ENCODE measurements at places on chromosomes 2 and 18.

DNA sequence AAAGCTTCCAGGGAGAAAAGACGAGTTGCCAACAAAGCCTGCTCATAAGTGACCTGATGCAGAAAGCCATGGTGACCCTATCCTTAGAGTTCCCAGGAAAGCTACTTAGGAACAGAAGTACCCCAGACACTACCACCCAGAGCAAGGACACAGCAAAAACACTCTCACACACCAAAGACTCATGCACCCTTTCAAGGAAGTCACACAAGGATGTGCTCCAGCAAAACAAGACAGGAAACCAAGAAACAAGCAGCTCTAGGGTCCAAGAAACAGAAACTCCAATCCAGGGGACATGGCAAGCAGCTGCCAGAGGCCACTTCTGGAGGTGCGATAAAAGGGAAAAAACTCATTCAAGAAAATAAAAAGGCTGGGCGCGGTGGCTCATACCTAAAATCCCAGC is 5.7 kb downstream of the KIF1A start:
- no peak for DNase-seq

- no peak for DNase-seq
Measured at GRCh38 chr18:79453816-79454735, 58.3 kb downstream of the NFATC1 start.

GRCh38 chr2:154813636-154814035 is 115.1 kb downstream of the KCNJ3 start:
- no peak for DNase-seq

GRCh38 chr2:166539340-166540162 is 45.5 kb upstream of the SCN7A start:
- peak; percentile 64 for DNase-seq

DNA sequence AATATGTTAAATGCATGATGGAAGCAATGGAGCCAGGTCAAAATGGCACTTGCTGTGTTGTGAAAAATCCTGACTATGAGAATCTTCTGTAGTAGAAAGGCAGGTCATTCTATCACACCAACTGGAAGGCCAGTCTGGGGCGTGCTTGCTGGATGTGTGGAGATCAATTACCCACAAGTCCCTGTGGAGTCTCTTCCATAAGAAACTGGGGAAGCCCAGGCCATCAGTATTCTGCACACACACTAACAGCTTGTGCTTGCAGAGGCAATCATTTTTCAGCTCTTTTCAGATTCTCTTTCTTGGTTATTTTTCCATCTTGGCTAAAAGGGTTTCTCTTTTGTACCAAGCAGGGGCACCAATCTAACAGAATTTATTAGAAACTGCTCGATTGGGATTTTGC is 190.8 kb downstream of the SLC8A1 start:
- DNase-seq: no peak

GRCh38 chr18:63255435-63255834 is 64.1 kb downstream of the BCL2 start:
- DNase-seq: peak; percentile 52

DNA sequence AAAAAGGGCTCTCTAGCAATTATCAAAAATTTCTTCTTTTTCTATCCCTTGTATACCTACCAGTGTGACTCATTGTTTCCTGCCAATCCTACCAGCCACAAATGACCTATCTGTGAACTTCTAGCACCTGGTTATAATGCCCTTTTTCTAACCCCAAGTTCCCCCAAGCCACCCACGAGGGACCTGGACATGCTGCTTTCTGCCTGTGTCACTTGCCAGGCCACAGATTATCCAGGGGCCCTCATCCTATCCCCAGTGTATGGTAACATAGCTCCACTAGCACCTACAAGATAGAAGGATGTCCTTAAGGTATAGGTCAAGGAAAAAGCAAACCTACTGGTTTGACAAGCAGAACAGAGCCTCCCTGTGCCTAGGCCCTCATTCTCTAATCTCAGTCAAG is 26.8 kb downstream of the AAK1 start:
- DNase-seq: peak; percentile 54

DNA sequence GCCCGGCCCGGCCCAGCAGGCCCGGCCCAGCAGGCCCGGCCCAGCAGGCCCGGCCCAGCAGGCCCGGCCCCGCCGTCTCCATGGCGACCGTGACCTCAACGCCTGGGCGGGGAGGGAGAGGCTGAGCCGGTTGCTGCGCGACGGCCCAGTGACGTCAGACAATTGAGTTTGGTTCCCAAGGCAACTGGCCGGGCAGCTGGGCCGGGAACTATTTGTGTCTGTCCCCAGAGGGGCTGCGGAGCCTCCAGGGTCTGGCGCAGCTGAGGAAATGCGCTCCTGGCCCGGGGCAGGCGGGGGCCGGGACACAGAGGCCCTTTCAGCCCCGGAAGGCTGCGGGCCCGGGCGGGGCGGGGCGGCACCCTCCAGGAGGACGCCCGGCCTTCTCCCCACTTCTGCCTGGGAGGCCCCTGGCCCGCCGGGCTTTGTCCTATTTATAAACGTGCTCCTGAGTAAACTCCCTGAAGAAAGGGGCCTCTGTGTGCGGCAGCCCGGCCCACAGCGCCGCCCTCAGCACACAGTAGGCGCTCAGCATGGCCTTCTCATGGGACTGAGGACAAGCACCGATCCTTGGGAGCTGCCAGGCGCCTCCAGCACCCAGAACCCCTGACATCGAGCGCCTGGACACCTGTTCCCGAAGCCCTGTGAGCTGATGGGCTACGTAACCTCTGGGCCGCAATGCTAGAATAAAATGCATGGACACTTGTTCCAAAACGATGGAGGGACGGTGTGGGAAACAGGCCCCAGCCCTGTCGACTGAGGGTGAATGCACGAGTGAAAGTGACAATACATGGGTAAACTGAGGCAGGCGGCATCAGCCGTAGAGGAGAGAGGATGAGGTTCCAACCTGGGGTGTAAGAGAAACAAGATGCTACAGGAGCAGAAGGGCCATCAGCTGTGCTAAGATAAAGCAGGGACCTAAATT is 12.3 kb downstream of the TEX44 start:
- peak; percentile 96 for DNase-seq

DNA sequence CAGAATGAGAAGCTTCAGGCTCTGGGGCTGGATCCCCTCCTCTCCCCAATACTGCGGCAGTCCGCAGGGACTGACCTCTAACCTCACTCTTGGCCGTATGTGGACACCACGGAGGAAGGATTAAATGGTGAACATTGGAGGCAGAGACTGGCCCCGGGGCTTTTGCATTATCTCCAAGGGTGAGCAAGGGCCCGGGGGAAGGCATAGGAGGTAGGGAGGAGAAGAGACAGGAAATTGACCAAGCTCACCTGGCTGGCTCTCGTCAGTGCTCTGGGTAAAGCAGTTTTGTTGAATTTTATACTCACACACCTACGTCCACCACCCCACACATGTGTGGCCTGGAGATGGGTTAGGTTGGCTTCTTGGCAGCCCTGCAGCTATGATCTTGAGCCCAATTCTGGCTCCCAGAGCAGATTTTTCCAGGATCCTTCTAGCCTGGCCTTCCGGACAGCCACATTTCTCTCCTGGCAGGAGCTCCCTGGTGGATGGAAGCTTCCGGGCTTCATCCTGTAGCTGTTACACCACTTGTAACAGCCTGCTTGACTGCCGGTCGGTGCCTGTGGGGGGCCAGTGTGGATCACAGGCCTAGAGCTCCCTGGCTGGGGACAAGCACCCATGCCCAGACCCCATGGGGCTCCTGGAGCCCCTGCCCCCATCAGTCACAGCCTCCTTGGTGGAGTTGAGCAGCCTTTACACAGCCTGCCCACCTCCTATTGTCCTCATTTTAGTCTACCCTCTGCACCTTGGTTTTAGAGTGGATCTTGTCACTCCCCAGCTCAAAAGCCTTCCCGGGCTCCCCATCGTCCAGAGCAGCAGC is 7.6 kb downstream of the ITM2C start:
- no peak for DNase-seq

DNA sequence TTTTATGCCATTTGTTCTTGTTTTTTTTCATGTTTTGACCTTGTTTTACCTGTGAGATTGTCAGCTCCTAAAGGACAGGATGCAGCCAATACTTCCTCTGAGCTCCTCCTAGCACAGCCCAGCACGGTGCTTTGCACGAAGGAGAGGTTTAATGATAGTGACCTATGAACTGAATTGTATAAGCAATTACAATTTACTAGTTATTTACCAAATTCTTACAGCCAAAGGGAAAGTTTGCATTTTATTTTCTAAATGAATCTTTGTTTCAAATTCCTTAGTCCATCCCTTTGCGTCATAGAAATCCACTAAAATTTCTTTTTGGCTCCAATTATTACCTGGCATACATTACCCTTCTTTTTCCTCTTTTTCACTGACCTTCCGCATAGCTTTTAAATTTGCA is 326.1 kb downstream of the TDRD15 start:
- DNase-seq: no peak

GRCh38 chr2:171745806-171746205 is 58.5 kb downstream of the DYNC1I2 start:
- no peak for DNase-seq

GRCh38 chr2:234130777-234131181 is 80.3 kb downstream of the SPP2 start:
- no peak for DNase-seq

GRCh38 chr18:31685097-31686082 is 1.0 kb upstream of the B4GALT6 start:
- peak; percentile 95 for DNase-seq

DNA sequence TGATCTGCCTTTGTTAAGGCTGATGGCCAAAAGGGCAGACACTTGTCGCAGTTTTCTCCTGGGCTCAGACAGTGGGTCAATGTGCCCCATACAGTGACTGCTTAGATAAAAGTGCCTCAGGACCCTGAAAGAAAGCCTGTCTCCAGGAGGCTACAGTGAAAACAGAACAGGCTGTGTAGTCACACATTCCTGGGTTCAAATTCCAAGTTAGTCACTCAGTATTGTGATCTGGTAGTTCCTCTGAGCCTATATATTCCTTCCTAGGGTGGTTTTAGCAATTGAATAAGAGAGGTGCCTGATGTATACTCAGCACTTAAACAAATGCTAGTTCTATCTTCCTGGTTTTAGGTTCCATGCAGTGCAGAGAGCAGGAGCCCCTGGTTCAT is 54.4 kb downstream of the RPL37A start:
- no peak for DNase-seq

DNA sequence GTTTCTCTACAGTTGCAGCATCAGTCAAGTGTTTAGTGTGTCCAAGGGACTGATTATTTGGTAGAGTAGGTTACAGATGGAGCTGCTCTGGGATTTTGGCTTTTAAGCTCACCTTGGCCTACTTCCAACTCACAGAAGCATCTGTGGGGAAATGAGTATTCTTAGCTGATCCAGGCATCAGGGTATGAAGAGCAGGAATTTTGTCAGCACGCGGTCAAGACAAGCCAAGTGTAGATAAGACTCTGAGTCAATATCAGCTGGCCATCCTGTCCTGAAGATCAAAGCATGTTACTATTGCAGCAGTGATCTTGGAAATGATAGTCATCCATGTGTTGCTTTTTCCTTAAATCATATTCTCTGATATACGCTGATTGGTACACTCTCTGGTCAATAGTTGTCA is 24.4 kb downstream of the SERPINB4 start:
- no peak for DNase-seq

DNA sequence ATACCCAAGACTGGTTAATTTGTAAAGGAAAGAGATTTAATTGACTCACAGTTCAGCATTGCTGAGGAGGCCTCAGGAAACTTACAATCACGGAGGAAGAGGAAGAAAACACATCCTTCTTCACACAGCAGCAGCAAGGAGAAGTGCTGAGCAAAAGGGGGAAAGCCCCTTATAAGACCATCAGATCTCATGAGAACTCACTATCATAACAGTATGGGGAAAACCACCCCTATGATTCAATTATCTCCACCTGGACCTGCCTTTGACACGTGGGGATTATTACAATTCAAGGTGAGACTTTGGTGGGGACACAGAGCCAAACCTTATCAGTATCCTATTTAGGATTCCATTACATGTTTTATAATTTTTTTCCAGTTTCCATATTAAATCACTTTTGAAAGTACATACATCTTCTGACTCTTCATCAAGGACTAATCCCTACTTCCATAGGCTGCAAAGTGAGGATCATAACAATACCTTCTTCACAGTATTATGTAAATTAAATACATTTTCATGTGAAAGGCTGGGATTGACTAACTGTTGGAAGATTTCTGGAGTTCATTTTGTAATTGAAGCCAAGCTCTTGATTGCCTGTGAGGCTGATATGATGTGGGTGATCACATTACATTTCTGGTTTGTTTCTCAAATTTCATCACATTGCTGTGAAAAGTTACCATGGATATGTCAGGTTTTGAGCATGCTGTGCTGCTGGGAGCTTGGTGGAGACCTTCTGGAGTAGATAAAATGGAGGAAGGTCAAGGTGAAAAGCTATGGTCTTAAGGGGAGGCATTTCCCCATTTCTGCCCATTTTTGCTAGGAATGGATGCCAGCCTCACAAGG is 31.7 kb upstream of the CERS6 start:
- DNase-seq: peak; percentile 18

DNA sequence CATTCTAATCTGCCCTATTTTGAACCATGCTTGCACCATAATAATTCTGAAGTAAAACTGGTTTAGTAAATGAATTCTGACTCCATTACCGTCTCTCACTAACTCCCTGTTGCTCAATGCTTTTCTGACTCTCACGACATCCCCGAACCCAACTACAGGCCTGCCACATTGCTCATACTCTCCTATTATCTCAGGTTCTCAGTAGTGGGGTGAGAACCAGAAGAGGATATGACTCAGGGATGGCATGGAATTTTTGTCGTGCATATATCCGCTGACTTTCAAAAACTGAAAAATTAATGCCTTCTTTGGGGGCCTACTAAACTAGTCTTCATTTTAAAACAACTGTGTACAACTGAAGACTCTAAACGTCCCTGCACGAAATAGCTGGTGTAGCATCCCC is 34.3 kb downstream of the NETO1 start:
- no peak for DNase-seq

DNA sequence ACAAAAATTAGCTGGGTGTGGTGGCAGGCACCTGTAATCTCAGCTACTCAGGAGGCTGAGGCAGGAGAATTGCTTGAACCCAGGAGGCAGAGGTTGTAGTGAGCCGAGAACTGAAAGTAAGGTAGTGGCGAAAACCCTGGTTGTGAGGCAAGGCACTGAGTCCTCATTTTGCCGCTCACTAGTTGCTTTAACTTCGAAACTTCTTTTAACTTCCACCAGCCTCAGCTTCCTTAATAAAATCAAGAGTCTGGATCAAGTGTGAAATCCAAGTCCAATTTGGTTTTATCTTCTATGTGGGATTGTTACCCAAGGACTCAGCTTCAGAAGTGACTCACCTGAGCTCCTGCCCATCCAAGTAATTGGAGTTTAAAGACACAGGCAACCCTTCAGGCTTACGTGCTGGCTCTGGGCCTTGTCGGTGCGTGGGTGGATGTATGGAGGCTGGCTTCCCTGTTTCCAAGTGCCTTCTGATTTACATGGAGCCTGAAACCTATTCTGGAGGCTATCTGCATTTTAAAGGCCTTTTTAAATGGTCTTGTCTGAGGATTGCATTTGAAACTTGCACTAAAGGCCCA is 374.2 kb upstream of the ID2 start:
- DNase-seq: no peak

DNA sequence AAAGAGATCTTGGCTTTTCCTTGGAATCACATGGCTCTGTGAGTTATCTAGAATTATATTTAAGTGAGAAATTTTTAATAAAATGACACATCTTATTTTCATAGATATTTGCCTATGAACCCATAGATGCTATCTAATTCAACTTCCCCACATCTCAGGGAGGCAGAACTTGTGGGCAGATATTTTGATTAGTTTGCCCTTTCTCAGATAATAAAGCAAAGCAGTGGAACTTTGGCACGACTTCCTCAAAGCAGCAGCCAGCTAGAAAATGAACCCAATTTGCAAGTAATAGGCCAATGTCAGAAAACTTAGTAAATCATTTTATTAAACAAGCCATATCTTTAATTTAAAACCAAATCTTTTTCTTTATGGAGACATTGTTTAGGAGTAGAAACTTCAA is 32.7 kb downstream of the RAB27B start:
- DNase-seq: no peak

GRCh38 chr2:183029219-183029618 is 9.0 kb downstream of the NCKAP1 start:
- no peak for DNase-seq
